ENCODE measurements at places on chromosomes 11 and 22. TPM values are rescaled to one million over a fixed set of nuclear protein-coding genes. Genes with fewer than 3 reads are reported as not detected.

The MB gene
- total RNA-seq = not detected

DNA sequence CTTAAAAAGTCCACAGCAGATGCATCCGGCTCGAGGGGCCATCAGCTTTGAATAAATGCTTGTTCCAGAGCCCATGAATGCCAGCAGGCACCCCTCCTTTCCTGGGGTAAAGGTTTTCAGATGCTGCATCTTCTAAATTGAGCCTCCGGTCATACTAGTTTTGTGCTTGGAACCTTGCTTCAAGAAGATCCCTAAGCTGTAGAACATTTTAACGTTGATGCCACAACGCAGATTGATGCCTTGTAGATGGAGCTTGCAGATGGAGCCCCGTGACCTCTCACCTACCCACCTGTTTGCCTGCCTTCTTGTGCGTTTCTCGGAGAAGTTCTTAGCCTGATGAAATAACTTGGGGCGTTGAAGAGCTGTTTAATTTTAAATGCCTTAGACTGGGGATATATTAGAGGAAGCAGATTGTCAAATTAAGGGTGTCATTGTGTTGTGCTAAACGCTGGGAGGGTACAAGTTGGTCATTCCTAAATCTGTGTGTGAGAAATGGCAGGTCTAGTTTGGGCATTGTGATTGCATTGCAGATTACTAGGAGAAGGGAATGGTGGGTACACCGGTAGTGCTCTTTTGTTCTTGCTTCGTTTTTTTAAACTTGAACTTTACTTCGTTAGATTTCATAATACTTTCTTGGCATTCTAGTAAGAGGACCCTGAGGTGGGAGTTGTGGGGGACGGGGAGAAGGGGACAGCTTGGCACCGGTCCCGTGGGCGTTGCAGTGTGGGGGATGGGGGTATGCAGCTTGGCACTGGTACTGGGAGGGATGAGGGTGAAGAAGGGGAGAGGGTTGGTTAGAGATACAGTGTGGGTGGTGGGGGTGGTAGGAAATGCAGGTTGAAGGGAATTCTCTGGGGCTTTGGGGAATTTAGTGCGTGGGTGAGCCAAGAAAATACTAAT, 1.9 kb downstream of the NEAT1 start:
- no peak for DNase-seq

DNA sequence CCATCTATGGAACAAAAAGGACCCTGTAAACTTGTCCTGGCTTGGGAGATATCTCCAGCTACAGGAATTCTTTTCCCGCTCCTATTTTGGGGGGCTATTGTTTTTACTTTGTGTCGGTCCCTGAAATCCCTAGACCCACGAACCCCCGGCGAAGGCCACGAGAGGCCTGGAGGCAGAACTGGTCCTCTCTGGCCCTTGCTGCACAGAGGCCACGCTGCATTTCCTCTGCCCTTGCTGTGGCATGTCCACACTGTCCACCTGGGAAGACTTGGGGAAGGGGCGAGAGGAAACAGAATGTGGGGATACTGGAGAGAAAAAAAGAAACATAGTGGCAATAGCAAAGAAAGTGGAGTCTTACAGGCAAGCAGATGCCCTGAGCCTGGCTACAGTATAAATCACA, 2.3 kb upstream of the ANO1 start:
- no peak for DNase-seq

DNA sequence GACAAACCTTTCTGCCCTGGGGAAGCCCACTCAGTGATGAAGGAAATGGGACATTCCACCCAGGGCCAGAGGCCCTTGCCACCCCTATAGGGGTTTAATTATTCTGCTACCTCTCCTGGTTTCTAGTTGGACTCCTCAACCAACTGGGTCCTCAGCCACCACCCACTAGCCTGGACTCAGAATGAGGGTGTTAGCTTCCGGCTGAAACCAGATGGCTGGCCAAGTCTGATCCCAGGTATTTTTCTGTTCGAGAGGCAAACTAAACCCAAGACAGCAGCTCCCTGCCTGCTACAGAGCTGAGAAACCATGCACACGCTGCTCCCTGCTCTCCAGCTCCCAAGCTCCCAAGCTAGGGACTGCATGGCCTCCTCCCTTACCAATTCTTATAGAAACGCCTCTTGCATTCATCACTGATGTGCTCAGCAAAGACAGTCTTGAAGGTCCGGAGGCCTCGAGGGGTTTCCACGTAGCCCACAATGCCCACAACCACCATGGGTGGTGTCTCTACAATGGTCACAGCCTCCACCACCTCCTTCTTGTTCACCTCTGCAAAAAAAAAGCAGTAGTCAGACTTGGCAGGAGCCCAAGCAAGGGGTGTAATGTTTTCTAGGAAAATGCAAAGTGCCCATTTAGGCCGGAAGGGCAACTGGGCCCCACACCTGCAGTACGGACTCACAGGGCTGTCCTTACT, 2.2 kb downstream of the RPL3 start:
- DNase-seq = no peak

GRCh38 chr11:114921697-114922096, 243.4 kb downstream of the NXPE2 start:
- DNase-seq = no peak

GRCh38 chr11:133983660-133984316, 27.0 kb upstream of the IGSF9B start:
- no peak for DNase-seq

- DNase-seq = peak; percentile 9
Observed at GRCh38 chr22:26797910-26798309, 140.5 kb downstream of the MIAT start.

GRCh38 chr11:10459029-10459970, 4.2 kb downstream of the AMPD3 start:
- DNase-seq = no peak

The TEX12 gene
- total RNA-seq = not detected

GRCh38 chr11:86301742-86302091, 323 bp upstream of the HIKESHI start:
- DNase-seq = no peak

- no peak for DNase-seq
Observed at GRCh38 chr11:121063728-121064127, 37.3 kb upstream of the TECTA start.

The AQP11 gene
- total RNA-seq = 2.1 TPM

DNA sequence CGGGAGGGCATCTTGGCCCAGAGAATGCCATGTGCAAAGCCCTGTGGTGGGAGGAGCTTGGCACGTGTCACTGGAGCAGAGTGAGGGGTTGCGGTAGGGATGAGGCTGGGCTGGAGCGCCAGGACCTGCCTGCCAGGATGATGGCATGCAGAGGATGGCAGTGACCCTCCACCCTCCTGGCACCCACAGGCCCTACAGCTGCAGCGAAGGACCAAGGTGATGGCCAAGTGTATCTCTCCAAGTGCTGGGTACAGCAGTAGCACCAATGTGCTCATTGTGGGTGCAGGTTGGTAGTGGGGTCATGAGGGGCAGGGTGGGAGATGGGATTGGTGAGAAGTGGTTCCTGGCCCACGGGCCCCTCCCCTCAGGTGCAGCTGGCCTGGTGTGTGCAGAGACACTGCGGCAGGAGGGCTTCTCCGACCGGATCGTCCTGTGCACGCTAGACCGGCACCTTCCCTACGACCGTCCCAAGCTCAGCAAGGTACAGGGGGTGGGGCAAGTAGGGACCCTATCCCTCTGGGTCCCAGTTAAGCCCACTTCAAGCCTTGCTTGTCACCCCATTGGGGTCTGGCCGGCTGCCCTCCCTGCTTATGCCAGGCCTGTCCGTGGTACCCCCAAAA, 7.4 kb downstream of the AIFM3 start:
- DNase-seq = no peak

- no peak for DNase-seq
Observed at GRCh38 chr22:32031466-32031865, 11.6 kb upstream of the SLC5A1 start.

- no peak for DNase-seq
Observed at GRCh38 chr11:77301510-77301909, at the start of gene GDPD4. GDPD4 (minus strand) TSS chr11:77301686; CDS start chr11:77285137, 16,549 bp downstream.

- no peak for DNase-seq
Observed at GRCh38 chr11:9148727-9149126, 57.3 kb upstream of the SCUBE2 start.

- DNase-seq = no peak
Observed at GRCh38 chr11:93099806-93100205, 98.0 kb downstream of the SLC36A4 start.

- DNase-seq = no peak
Observed at GRCh38 chr11:70328556-70328955, 58.1 kb downstream of the PPFIA1 start.

DNA sequence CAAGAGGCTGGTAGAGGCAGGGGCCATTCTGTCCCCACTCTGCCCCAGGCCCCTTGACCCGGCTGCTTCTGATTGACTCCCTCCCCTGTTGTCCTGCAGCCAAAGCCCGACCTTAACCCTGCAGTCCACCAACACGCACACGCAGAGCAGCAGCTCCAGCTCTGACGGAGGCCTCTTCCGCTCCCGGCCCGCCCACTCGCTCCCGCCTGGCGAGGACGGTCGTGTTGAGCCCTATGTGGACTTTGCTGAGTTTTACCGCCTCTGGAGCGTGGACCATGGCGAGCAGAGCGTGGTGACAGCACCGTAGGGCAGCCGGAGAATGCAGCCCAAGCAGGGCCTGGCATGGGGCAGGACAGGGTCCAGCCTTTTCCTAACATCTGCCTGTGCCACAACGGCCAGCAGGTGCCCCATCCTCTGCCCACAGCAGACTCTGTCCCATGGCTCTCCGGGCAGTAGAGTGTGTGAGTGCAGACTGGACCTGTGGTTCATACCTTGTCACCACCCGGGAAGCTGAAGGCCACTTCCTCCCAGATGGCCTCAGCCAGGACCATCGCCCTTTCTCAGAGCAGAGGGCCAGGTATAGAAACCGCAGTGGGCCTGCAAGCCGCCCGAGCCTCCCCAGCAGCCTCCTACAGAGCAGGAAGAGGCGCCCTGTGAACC, 26.8 kb upstream of the MGAT3 start:
- DNase-seq = no peak

DNA sequence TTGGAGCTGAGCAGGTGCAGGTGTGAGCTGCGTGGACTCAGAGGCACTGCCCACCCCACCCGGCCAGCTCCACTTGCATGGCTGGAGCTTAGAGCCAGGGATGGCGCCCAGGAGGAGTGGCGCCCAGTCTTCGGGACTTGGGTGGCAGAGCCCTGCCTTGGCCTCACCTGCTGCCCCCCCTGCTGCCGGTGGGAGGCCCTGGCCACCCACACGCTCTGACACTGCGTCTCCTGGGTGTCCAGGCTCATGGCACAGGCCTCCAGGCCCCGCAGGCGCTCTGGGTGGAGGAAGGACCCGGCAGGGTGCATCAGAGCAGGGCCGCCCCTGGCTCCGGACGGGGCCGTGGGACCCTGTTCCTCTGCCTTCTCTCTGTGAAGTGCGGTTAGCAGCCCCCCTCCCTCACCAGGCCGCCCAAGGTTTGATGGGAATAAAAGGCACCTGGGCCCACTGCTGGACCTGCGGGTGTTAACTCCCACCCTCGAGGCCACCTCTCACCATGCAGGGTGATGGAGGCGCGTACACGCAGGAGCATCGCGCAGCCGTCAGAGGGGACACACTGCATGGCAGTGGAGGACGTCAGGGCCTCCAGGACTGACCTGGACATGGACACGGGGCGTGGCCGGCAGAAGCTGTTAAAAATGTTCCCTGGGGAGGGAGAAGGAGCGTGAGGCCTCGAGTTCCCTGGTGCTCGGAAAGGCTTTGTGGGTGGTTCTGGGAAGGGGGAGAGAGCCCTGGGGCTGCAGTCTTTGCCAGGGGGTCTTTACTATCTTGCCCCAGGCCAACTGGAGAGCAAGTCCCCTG, 11.8 kb downstream of the IL17REL start:
- DNase-seq = no peak

- DNase-seq = no peak
Observed at GRCh38 chr11:23586173-23586572, 725.9 kb upstream of the CCDC179 start.

DNA sequence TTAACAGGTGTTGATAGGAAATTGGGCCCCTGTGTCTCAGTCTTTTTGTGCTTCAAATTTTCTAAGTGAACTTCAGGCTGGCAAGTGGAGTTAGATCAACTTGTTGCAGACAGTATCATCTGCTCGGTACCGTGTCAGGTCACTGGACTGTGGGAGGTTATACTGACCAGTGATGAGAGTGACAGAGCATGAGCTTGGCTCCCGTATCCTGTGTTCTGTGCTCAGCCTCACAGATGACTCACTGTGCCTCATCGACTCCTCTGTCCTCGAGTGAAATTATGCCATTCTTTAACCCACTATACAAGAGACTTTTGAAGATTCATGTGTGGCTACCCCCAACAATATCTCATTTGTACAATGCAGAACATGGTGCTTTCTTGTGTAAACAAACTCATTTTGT, 7.9 kb downstream of the GRAP2 start:
- no peak for DNase-seq

The ANO1 gene
- not detected for total RNA-seq

The GAL3ST3 gene
- total RNA-seq = 9.7 TPM

The UCP3 gene
- 4.0 TPM for total RNA-seq

The MUC6 gene
- total RNA-seq = not detected

GRCh38 chr22:45946805-45947600, 30.0 kb downstream of the WNT7B start:
- DNase-seq = no peak

DNA sequence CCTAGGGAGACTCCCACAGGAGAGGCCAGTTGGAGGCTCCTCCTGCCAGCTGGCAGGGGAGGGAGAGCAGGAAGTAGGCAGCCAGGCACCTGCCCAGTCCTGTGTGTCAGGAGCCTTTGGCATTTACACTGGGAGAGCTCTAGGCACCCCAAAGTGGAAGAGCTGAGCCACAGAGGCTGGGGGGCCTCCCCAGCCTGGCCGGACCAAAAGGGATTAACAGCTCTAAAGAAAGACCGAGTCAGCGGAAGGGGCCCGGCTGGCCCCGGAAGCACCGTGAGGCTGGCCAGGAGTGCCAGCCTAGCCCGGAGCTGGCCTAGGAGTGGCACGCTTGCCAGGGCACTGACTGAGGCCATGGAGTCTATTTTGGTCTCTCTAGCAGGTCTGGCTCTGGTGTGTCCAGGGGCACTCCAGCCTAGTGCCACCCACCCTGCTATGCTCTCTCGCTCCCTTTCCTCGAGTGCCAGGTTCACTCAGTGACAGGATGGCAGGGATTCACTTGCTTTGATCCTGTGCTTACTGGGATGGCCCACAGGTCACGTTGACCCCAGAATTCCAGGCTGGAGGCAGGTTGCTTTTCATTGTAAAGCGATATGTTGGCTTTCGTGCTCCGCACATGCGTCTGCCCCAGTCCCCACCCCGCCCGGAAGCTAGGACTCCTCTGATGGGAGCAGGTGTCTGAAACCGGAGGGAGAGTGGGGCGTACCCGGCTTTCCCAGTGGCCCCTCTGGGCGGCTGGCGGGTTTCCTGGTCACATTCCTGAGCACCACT, 3.3 kb upstream of the KMT5B start:
- DNase-seq = no peak

DNA sequence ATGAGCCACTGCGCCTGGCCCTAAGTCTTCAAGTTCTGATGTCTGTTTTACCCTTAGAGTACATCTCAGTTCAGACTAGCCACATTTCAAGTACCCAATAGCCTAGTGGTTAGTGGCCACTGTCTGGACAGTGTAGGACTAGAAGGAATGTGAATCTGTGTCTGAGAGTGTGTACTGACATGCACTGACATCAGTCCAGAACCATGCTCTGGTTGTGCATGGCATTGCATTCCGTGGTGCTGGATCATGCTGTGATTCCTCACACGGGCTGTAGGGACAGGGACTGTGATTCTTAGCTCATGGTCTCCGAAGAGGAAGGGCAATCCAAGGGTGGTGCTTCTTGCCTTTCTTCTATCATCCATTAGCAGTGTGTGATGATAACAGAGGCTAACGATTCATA, 41.1 kb downstream of the AMOTL1 start:
- DNase-seq = no peak

GRCh38 chr11:58805065-58805464, 39.4 kb downstream of the GLYATL2 start:
- DNase-seq = no peak
